ENCODE measurements at places on chromosomes 1 and 21.

- no peak for DNase-seq
These were observed 4.0 kb downstream of the SOX13 start for GRCh38 chr1:204076891-204077290.

DNA sequence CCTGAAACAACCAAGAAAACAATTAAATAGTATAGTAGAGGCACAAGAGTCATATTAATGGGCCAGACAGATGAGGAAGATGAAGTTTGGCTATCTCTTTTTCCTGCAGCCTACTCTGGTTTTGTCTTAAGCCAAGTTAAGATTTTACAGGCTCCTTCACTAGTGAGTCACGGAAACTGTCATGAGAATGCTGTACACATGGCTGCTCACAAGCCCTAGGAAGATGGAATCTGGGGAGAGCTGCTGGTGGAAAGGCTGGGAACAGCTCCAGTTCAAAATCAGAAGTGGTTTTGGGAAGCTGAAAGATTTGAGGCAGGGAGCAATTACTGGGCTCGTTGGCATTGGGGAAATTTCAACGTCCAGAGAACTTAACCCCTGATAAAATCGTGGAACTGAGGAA, 46.4 kb upstream of the S1PR1 start:
- no peak for DNase-seq

DNA sequence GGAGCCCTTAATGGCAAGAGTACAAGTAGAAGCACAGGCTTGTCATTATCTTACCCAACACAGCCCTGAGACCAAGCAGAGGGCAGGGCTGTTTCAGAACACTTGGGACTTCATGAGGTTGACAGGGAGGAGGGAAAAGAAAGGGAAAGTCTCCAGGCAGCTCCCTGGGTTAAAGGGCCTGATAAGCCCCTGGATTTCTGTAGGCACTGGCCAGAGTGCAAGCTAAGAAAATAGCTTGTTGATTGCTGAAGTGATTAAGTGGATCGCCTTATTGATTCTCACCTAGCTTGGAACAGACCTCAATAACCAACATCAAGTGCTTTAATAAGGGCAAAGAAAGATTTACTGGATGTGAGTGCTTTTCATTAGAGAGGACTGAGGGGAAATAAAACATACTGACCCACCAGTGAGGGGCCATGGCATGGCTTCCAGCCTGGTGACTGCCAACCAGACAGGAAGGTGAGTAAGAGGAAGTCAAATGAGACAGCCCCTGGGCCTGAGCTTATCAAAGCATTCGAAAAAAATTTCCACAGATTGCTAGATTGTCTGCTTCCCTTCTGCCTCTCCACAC, 121.4 kb upstream of the NFIA start:
- peak; percentile 2 for DNase-seq

DNA sequence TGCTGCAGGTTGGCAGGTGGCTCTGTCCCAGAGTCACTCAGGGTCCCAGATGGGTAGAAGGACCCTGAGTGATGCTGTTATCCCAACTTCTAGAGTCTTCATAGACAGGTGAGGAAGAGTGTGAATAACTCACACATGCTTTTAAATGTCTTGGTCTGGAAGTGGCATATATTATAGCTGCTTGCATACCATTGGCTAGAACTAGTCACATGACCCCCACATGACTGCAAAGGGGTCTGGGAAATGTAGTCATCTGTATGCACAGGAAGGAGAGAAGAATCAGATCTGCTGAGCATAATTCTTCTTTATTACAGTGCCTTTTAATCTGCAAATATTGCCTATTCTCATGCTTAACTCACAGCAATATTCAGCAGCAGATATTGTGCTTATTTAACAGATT, 28.2 kb upstream of the KLHDC7A start:
- DNase-seq, result no peak

DNA sequence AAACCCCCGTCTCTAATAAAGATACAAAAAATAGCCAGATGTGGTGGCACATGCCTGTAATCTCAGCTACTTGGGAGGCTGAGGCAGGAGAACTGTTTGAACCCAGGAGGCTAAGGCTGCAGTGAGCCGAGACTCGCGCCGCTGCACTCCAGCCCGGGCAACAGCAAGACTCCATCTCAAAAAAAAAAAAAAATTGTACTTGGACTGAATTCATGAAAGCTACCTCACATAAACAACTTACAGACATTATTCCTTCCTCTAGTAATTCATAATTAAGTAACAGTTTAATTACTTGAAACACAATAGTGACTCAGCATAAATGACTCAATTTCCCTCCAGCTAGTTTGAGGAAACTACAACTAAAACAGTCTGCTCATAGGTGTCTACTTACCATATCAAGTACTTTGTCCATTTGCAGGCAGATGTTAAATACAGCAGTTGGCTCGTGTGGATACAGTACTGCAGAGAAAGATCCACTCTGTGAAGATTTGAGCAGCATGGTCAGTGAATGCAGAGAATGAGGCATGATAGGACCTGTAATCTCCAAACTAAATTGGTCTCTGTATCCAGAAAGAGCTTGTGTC, 9.4 kb downstream of the DONSON start:
- no peak for DNase-seq

GRCh38 chr1:183368213-183369108, 49.7 kb downstream of the NMNAT2 start:
- no peak for DNase-seq

DNA sequence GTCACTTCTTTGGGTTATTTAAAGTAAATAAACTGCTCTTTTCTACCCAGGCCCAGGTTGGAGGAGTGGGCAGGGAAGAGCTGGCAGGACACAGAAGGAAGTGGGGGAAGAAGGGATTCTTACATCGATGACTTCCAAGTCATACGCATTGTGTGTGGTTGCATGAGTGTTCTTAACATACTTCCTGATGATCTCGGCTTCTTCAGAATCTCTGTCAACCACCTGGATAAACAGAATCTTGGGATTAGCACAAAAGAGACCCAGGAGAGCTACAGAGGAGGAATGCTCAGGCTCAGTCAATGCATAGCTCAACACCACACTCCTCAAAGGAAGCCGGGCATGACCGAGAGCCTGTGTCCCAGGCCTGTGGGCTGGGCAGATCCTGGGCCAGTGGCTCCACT, 42.1 kb downstream of the PARP1 start:
- no peak for DNase-seq

- DNase-seq, result no peak
These were observed 74.7 kb downstream of the MEGF6 start for GRCh38 chr1:3536420-3537195.

- DNase-seq, result peak; percentile 29
These were observed 188.9 kb upstream of the EDN2 start for GRCh38 chr1:41673378-41673777.

DNA sequence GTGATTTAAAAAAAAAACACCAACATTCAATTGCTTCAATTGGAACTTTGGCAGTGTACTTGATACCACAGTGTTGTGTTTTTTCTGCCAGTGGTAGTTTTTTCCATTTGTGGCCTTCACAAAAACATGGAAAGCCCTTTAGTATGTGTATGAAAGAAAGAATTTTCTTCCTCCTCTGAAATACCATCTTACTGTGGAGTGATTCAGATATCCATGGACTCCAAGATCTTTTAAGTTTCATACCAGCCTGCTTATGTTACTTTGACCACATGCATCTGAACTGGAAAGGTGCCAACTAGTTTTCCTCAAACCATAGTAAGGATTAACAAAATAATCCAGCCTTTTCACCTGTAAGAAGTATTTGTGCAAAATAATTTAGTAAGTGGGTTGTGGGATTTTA, 3.4 kb downstream of the PPP2R5A start:
- DNase-seq, result no peak

GRCh38 chr1:93750955-93751354, 69.3 kb upstream of the BCAR3 start:
- DNase-seq, result no peak

- DNase-seq, result no peak
These were observed 46.5 kb downstream of the RNF11 start for GRCh38 chr1:51282605-51283004.

GRCh38 chr1:16421201-16421600, 16.0 kb downstream of the SPATA21 start:
- no peak for DNase-seq

DNA sequence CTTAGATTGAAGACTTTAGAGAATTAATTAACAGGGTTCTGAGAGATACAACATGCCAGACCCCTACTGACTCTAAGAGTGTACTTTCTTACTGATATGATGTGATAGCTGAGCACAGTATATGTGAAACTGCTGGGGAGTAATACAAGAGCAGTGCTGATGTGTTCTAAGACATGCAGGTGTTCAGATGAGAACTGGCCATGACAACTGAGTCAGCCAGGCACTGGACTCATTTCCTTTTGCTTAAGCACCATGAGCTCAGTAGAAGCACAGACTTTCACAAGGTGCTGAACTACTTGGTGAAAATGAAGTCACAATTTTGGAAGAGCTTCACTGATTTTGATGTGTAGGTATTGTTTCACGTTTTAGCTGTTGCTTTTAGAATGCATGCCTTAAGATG, 15.9 kb upstream of the POGZ start:
- DNase-seq, result no peak

DNA sequence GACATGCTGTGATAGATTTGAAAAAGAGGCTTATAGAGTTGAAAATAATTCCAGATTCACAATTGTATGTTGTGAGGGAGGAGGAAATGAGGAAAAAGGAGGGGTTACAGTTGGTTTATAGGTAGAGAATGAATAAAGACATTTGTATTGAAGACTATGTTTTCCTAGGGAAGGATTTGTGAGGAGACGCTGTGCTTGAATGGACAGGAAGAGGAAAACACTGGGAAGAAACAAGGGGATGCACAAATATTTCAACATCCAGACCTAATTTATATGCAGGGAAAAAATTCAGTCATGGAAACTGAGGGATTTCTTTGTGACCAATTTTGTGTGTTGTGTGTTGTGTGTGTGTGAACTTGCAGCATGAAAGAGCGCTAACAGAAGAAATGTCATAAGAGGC, 92.6 kb upstream of the B3GALT2 start:
- no peak for DNase-seq

DNA sequence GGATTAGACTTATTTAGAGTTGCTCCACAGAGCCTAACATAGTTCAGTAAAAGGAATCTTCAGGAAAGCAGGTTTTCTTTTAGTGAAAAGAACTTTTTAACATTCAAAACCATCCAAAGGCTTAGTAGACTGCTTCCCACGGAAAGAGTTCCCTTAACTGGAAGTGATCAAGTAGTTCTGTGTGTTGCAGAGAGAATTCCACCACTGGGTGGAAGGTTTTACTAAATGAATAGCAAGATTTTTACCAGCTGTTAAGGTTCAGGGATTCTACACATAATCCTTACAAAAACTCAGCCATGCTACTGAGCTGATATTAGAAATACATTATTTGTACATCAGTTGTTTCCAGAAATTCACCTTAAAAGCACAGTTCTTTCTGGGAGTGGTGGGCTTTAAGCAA, 119.7 kb downstream of the GDAP2 start:
- DNase-seq, result no peak

DNA sequence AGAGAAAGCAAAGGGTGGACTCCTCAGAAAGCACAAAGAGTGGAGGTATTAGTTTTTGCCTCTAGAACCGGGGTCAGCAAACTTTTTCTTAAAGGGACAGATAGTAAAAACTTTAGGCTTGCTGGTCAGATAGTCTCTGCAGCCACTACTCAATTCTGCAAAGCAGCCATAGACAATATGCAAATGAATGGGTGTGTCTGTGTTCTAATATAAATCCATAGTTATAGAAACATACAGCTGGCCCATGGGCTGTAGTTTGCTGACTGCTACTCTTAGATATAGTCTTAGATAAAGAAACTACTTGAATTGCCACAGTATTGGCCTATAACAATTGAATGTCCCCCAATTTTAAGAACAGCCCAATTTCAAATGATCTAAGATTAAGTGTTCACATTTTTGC, 101.6 kb upstream of the CACHD1 start:
- no peak for DNase-seq

GRCh38 chr1:47843059-47843458, 154.1 kb downstream of the TRABD2B start:
- DNase-seq, result no peak

- no peak for DNase-seq
These were observed 16.4 kb upstream of the RASSF5 start for GRCh38 chr1:206490771-206491405.

DNA sequence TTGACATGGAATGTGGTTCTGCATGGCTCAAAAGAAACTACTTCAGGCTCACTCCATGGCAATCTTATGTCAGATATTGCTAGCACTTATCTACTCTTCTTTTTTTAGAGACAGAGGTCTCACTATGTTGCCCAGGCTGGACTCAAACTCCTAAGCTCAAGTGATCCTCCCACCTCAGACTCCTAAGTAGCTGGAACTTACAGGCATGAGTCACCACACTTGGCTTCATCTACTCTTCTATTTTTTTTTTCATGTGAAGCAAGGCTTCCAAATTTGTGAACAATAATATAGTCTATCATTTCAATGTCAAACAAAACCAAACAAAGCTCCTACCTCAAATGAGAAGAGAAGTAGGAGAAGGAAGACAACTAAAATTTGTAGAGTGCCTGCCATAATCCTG, 7.5 kb upstream of the PSEN2 start:
- DNase-seq, result no peak

DNA sequence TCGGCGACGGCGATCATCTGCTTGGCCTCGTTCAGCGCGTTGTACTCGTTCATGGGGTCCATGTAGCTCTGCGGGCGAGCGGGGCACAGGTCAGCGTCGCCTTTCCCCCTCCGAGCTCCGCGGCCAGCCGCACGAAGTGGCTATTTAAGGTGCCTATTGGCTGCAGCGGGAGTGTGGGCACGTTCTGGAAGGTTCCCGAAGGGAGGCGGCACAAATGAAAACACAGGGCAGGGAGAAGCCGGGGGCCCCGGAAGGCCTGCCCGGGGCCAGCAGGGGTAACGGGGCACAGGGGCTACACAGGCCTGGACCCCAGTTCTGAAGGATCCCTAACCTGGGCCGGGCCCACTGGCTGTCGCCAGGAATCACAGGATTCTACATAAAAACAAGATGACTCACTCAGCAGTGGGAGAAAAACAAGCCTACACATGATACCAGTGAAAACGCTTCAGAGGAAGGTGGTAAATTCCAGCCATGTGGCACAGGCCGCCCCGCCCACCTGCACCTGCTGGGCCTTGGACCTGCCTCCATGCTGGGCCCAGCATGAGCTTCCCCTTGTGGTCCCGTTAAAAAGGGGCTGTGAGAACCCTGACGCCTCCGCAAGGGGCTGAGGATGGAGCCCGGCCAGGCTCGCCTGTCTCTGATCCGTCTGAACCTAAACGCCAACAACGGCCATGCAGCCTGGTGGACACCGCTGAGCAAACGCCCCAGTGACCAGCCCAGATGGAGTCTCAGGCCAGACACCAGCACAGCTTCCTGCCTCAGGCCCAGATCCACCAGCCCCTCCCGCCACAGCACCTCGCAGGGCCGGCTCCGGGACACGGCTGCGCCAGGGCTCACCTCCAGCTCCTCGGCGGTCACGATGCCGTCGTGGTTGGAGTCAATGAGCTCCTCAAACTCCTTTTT, 3.9 kb upstream of the TNFRSF4 start:
- no peak for DNase-seq

GRCh38 chr1:232423591-232423990, 206.3 kb downstream of the SIPA1L2 start:
- no peak for DNase-seq

GRCh38 chr1:91725989-91726721, 159.8 kb downstream of the TGFBR3 start:
- no peak for DNase-seq

GRCh38 chr1:201730611-201731010, 98.3 kb upstream of the IPO9 start:
- DNase-seq, result no peak

- no peak for DNase-seq
These were observed 34.6 kb downstream of the KCNH1 start for GRCh38 chr1:211099393-211099792.

Measured in GDM1 (cell line).